ENCODE measurements at places on chromosomes 12 and 14.
A peak's percentile ranks its signal among the peaks of the same experiment; 100 is the strongest.

- no peak for DNase-seq
These were observed 180.7 kb downstream of the PHLDA1 start for GRCh38 chr12:75850721-75851462.

DNA sequence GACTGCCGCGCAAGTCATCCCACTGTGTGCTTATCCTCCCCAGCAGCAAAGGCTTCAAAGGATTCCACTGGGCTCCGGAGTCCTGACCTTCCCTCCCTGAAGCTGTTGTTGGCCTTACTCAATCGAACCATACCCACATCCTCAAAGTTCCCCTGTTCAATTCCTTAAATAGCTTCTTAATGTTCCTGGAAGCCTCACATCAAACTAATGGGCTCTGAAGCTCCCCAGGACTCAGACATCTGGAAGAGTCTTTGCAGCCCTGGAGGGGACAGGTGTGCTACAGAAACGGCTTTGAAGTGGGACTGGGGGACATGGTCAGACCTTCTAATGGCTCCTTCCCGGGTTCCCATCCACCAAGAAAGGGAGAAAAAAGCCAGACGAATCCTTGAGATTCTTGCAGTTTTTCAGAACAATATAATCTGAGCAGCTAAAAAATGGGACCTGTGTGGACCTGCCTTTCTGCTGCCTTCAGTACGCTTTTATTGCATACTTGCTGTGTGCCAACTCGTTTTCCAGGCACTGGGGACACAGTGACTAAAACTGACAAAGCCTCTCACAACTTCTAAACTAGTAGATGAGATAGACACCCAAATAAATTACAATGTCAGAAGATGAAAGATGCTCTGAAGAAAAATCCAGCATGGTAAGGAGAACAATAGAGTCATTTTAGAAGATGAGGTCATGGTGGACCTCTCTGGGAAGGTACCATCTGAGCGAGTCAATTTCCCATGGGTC lies 204.5 kb downstream of the MON2 start:
- no peak for DNase-seq

DNA sequence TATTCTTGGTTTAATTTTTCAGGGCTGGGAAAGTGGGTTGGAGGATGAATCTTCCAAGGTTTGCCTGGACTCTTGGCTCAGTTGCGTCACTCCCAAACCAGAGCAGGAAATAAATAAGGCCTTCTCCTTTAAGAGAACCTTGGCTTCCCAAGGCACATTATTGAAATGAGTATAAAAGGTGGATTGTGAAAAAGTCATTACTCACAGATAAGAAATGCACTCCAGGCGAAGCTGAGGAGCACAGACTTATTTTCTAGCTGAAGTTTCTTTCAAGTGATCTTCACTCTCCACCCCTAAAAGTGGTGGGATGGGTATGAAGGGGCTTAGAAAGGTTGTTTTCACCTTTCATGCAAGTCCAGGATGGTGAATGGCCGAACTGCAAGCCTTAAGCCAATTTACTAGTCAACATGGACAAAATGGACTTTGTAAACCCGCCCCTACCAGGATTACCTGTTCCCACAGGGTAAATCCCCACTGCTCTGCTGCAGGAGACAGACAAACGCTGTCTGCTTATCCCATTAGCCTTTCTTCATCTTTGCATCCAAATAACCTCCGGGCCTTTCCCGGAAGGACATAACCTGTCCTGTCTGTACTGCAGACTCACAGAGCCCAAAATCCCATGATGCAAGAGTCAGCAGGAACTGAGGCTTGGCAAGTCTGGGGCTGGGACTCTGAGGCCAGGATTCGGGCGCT lies 207.6 kb downstream of the BCL11B start:
- no peak for DNase-seq

GRCh38 chr12:75670216-75670615 lies 158.8 kb upstream of the KRR1 start:
- no peak for DNase-seq

DNA sequence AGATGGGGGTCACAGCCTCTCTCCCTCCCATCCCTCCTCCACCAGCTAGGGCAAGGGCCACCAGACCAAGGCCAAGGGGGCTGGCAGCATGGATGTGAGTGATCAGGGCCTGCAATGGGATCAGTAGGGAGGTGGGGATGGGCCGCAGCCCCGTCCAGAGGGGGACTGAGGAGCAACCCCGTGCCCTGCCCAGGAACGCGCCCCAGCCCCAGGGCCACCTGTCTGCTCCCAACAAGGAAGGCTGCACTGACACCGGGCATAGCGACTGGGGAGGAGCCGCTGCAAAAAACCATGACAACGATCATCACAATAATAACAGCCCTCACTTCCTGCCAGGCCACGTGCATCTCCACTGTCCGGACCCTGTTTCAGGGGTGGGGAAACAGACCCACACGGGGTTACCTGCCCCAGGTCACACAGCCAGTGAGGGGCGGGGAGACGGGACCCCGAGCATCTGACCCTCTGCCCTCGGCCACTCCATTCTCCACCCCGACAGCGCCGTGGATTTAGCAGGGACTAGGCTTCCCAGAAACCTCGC lies 24.3 kb downstream of the NCOR2 start:
- peak; percentile 70 for DNase-seq

DNA sequence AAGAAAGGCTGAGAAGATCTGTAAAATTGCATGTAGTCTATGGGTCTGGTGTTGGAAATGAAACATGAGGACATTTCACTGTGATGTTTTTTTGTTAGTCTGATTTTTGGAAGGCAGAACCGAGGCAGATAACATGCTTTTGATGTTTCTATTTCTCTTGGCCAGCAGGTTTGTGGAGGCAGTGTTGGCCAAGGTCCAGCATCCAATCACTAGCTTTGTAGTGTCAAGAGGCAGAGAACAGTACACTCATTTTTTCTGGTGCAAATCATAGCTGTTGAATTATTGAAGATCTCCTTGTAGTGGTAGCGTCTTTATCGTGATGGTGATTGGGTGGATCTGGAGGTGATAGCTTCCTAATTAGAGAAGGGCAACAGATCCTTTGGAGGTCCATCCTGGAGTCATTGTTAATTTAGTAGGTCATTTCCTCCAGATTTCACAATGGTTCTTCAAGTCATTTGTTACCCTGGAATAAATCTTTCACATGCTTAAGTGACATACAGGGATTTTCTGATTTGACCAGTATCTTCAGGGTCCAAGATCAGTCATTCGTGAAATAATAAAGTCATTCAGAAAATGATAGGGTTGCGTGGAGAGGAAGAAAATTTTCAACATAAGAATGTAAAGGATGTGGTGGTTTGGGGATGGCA lies 252.4 kb upstream of the CPNE8 start:
- DNase-seq: no peak

GRCh38 chr14:74882103-74882920 lies 596 bp downstream of the DLST start:
- no peak for DNase-seq

GRCh38 chr12:89858718-89859117 lies 150.1 kb upstream of the ATP2B1 start:
- DNase-seq: no peak

GRCh38 chr12:13959131-13959723 lies 22.2 kb downstream of the GRIN2B start:
- no peak for DNase-seq

- DNase-seq: no peak
These were observed 10.2 kb downstream of the INHBC start for GRCh38 chr12:57444744-57445143.

GRCh38 chr14:100594625-100594951 lies 7.4 kb upstream of the BEGAIN start:
- DNase-seq: no peak

DNA sequence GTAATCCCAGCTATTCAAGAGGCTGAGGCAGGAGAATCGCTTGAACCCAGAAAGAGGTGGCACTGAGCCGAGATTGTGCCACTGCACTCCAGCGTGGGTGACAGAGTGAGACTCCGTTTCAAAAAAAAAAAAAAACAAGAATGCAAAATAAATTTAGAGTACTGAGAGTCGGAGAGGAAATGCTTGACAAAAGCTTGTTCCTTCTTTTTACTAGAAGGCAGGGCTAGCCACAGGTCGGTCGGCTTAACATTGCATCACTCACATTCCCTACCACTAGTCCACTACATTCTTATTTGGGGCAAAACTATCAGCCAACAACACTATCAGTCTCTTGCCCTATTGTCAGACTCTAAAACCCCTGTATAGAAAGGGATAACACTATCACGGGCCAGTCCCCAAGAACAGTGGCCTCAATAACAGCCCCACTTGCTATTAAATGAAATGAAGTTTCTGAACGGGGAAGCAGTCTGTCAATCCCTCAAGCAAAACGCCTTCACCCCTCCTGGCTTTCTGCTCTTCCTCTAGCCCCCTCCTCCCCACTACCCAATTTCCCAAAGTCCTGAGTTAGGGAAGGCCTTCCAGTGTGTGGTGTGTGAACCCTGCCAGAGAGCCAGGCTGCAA lies 1.0 kb downstream of the RNF41 start:
- DNase-seq: no peak

DNA sequence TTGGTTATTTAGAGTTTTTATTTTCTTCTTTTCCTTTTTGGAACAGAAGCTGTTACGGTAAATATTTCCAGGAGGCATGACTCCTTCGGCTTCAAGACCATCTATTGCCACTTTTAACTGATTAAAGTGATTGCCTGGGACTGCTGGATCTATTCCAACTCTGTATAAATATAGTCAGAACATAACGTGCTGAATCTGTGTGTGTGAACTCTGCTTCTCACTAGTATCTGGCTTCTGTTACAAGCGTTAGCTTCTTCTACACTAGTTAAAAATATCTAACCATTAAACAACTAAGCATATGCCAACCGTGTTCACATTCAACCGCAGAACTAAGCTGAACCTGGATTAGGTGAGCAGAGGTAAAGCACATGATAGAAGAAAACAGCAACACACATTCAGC lies 49.0 kb downstream of the TMTC1 start:
- DNase-seq: no peak

DNA sequence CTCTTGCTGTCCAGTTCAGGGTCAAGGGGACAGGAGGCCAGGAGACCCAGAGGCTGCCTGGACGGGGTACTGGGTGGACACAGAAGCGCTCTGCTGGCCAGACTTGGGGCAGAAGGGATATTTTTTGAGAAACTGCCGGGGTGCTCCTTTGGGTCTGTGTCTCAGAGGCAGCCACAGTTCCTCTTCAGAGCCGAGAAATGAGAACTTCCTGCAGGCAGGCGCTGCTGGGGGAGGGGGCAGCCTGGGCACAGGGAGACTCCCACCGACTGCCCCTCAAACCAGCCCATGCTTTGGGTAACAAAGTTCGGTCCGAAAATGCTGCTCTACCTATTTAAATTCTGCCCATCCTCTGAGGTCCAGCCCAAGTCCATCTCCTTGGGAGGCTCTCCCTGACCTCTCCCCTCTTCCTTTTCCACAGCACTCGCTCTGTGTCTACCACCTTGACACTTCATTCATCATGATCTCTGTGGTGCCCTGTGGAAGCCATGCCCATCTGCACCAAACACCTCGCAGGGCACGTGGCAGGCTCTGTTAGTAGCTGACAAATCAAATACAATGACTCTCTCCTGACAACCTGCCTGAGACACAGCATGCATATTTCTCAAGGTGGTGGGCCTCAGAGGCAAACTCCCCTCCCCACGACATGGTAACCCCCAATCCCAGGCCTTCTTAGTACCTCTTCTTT lies 16.4 kb downstream of the HDAC7 start:
- DNase-seq: no peak

- no peak for DNase-seq
These were observed 1058.9 kb downstream of the GALC start for GRCh38 chr14:86933958-86934595.

GRCh38 chr12:46692606-46693005 lies 133.2 kb downstream of the SLC38A4 start:
- no peak for DNase-seq

- no peak for DNase-seq
These were observed 9.3 kb upstream of the TMEM121 start for GRCh38 chr14:105517096-105517495.

DNA sequence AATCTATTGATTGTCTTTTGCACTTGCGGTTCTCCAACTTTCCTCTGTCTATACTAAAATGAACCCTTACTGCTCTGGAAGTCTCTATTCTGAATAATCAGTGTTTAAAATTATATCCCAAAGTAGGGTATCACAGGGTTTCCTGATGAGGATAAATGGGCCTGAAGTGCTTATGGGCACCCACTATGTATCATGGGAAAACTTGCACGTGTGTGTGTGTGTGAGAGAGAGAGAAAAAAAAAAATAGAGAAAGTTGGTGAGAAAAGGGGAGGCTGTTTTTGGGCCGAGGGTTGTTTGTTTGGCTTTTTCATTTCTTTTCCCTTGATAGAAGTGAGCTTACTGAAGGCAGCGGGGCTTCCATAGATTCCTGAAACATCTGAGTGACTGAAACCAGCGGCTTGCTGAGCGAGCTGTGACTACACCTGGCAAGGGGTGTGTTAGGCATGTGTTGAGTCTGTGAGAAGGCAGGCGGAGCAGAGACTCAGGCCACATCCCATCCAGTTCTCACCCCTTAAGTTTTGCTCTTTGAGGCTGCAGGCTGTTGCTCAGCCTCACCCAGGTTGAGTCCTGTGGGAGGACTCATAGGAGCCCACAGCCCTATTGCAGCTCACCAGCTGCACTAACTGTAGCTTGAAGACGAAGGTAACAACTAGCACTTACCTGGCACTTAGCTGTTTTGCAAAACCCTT lies 17.2 kb downstream of the PPFIBP1 start:
- no peak for DNase-seq

- no peak for DNase-seq
These were observed 1.7 kb downstream of the P2RX2 start for GRCh38 chr12:132620113-132620898.

DNA sequence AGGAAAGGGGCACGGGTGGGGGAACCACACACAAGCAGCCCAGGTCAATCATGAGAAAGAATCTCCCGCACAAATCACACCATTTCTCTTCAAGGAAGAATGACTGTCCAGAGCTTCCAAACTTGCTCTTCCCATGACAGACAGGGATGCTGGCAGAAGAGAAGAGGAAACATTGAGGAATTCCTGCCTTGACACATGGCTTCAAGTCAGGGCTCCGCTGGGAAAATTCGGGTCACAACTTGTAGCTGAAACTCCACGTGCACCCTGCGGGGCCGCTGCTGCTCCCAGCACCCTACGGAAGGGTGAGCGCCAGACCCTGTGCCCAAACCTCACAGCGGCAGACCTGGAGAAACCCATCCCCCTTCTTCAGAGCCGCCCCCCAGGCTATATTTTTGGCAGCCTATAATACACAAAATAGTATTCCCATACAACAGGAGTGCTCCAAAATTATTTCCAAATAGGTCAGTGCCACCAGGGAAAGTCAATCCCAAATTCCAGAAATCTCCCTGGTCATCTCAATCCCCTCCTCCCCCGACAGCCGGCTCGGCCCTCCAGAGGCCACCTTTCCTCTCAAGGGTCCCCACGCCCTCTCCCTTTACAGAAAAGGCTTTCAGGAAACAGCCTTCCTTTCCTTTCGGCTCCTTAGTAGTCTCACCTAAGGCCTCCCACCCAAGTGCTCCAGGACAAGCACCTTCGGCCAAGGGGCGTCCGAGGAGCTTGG lies 1.3 kb downstream of the TMEM132D start:
- DNase-seq: no peak

DNA sequence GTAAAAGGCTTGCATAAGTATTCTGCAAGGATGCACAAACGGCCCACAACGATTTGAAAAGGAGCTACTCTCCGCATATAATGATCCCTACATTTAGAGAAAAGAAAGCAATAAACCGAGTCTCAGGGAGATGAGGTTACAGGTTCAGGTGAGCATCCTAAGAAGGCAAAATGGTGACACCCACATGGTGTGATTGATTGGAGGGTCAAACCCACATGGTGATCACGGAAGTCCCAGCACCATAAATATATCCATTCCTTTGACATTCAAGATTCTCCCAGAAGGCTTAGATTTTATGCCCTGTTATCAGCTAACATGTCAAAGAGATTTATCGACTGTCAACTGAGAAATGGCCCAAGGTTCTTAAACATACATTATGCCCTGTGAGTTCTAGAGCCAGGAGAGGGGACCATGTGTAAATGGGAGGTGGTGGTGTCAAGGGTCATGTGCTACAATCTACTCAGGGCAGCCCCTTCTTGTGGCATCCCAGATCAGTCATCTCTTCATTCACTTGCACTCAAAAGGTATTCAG lies 282.2 kb downstream of the EMP1 start:
- DNase-seq: no peak
